ENCODE measurements at places on chromosomes 4 and X.

GRCh38 chr4:39763714-39764572, 66.0 kb downstream of the UBE2K start:
- no peak for DNase-seq
- H3K36me3 ChIP-seq: peaks cover 3% of the 10 kb centered on the region
- H3K27ac ChIP-seq: no peak overlapping the region
- no peak overlapping the region for H3K4me3 ChIP-seq

DNA sequence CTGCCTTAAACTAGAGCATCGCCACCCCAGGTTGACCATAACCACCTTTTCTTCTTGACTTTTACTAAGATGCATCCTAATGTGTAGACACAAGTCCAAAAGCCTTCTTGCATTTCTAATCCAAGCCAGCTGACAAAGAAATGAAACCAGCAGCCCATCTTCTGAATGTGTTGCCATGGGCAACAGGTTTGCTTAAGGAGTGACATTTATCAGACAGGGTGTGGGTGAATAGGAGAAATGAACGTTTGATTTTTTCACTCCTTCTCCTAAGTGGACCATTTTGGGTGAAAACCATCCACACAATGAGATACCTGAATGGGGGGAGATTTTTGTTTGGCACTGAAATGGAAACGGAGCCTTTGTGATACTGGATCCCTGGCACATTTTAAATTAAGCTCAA, 72.7 kb upstream of the C4orf50 start:
- no peak overlapping the region for H3K4me3 ChIP-seq
- DNase-seq: no peak
- H3K36me3 ChIP-seq: no peaks in the 10 kb centered on the region
- H3K4me1 ChIP-seq: no peaks in the 10 kb centered on the region
- no peak overlapping the region for H3K27ac ChIP-seq
- no peaks in the 10 kb centered on the region for H3K27me3 ChIP-seq

GRCh38 chr4:149321438-149321837, 494.2 kb downstream of the IQCM start:
- H3K27me3 ChIP-seq: no peaks in the 10 kb centered on the region
- no peaks in the 10 kb centered on the region for H3K4me1 ChIP-seq
- H3K27ac ChIP-seq: no peak overlapping the region
- H3K4me3 ChIP-seq: no peak overlapping the region
- DNase-seq: no peak

GRCh38 chr4:88826771-88827170, 129.1 kb upstream of the NAP1L5 start:
- H3K4me3 ChIP-seq: no peak overlapping the region
- no peak overlapping the region for H3K27ac ChIP-seq
- no peaks in the 10 kb centered on the region for H3K27me3 ChIP-seq
- peaks cover 11% of the 10 kb centered on the region for H3K4me1 ChIP-seq

DNA sequence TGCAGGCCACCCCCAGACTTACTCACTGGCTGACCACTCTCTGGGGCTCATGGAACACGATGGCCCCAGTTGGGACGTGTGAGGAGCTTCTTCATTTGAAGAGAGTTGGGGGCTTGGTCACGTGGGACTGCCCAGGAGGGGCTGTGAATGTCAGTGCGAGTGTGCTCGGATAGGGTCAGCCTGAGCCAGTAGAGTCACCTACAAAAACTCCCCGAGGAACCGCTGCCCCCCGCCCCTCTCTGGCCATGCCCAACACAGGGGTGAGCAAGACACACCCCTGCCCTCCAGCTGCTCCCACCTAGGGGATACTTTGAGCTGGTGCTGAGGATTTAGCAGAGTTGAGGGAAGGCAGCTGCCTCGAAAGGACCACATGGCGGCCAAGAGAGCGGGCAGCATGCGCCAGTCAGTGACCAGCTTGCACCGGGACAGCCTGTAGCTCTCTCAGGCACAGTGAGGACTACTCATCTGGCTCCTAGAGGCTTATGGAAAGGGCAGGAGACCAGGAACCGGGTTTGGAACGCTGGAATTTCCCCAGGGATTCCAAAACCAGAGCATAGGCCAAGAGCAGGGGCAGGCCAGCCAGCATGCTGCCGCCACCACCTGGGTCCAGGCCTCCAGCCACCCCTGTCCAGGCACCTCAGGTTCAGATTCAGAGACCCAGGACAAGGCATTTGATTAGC, 8.4 kb downstream of the PNMA6E start:
- no peaks in the 10 kb centered on the region for H3K27me3 ChIP-seq
- DNase-seq: no peak
- H3K27ac ChIP-seq: no peak overlapping the region
- H3K36me3 ChIP-seq: no peaks in the 10 kb centered on the region
- H3K4me1 ChIP-seq: no peaks in the 10 kb centered on the region

DNA sequence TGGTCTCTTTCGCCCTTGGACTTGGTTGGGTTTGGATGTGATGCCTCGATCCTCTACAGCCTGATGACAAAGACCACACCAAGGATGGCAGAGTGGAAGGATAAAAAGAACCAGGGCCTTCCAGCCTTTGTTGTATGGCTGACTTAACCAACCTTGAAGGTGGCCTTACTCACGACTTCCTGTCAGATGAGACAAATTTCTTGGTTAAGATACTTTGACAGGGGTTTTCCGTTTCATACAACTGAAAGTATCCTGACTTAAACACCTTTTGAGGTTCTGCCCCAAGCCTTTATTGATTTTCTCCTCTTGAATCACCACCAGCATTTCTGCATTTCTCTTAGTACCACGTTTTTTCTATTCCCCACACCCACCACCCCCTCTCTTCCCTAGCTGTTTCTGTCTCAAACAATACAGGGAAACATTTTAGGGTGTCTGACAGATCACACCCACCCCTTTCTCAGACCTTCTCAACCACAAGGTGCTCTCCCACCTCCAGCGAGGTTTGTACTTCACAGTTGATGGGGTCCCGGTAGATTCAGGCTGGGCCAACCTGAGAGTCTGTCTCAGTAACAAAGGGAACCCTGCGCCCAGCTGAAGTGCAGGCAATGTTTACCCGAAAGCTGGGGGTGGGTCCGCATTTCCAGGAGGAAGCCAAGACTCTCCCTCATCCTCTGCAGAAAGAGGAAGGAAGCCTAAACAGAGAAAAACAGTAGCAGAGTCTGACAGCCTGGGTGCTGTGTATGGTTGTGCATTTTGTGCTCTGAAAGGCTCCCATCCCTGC, 5.0 kb upstream of the TSPAN5 start:
- DNase-seq: peak; percentile 21
- H3K27ac ChIP-seq: peak overlapping the region; percentile 39

DNA sequence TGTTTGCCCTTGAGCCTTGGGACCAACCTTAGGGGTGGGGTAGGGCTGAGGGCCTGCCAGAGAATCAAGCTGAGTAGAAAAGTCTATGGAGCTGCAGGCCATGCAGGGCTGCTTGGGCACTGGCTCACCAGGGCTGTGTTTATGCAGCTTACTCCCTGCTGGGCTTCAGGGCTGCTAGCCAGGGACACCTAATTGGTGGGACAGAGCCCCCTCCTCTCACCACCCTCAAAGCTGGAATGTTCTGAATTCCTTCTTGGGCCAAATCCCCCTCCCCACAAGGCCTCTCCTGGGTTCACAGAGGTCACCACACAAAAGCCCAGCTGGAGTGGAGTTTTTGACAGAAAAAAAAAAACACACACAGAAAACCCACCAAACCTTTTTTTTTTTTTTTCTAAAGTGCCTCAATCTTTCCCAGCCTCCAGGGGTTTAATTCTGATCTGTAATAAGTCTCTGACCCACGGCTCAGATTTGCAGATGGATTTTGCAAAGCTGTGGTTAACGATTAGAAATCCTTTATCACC, at the start of gene CLDN2:
Gene CLDN2 (plus strand): TSS at position 471 of the 521 bp plus-strand sequence. CDS start 7,827 bp downstream, outside the sequence.
- no peak within 1 kb of the TSS for H3K27ac ChIP-seq
- no peaks in the 10 kb centered on the region for H3K36me3 ChIP-seq
- H3K4me1 ChIP-seq: no peaks in the 10 kb centered on the region
- no peak within 1 kb of the TSS for H3K4me3 ChIP-seq

GRCh38 chr4:20297783-20298182, 46.1 kb downstream of the SLIT2 start:
- no peaks in the 10 kb centered on the region for H3K4me1 ChIP-seq
- DNase-seq: no peak
- no peaks in the 10 kb centered on the region for H3K27me3 ChIP-seq
- no peaks in the 10 kb centered on the region for H3K36me3 ChIP-seq

- no peak overlapping the region for H3K27ac ChIP-seq
- no peak overlapping the region for H3K4me3 ChIP-seq
- no peaks in the 10 kb centered on the region for H3K36me3 ChIP-seq
- no peaks in the 10 kb centered on the region for H3K27me3 ChIP-seq
Measured at GRCh38 chrX:65744965-65745364, 77.5 kb downstream of the MSN start.

- H3K4me1 ChIP-seq: no peaks in the 10 kb centered on the region
- H3K36me3 ChIP-seq: no peaks in the 10 kb centered on the region
- H3K27me3 ChIP-seq: no peaks in the 10 kb centered on the region
- H3K4me3 ChIP-seq: no peak overlapping the region
- no peak overlapping the region for H3K27ac ChIP-seq
Measured at GRCh38 chr4:159117564-159117963, 14.7 kb downstream of the RAPGEF2 start.

- no peaks in the 10 kb centered on the region for H3K27me3 ChIP-seq
- no peak for DNase-seq
- no peak overlapping the region for H3K4me3 ChIP-seq
Measured at GRCh38 chr4:166012129-166013030, 139.3 kb downstream of the TLL1 start.

GRCh38 chr4:142128529-142128928, 492.1 kb downstream of the IL15 start:
- no peaks in the 10 kb centered on the region for H3K27me3 ChIP-seq
- DNase-seq: no peak
- H3K27ac ChIP-seq: peak overlapping the region; percentile 56
- H3K36me3 ChIP-seq: no peaks in the 10 kb centered on the region

- no peak for DNase-seq
- no peak overlapping the region for H3K4me3 ChIP-seq
- no peaks in the 10 kb centered on the region for H3K36me3 ChIP-seq
- H3K4me1 ChIP-seq: no peaks in the 10 kb centered on the region
- H3K27ac ChIP-seq: no peak overlapping the region
Measured at GRCh38 chr4:15245006-15245530, 182.8 kb upstream of the C1QTNF7 start.
